ENCODE measurements at places on chromosomes 13 and 19. TPM values are rescaled to one million over a fixed set of nuclear protein-coding genes. Genes with fewer than 3 reads are reported as not detected.

The CCNA1 gene
- total RNA-seq, result 0.85 TPM

The ZNF492 gene
- total RNA-seq, result 0.62 TPM

The LENG9 gene
- 6.0 TPM for total RNA-seq

The ZNF525 gene
- total RNA-seq, result 16.1 TPM

The ZSCAN22 gene
- total RNA-seq, result 4.5 TPM

The GIPR gene
- total RNA-seq, result 5.0 TPM

The BCAM gene
- total RNA-seq, result 164 TPM

The TPTE2 gene
- total RNA-seq, result not detected

The PCDH8 gene
- total RNA-seq, result 1.9 TPM

The NLRP11 gene
- not detected for total RNA-seq

The FFAR3 gene
- 0.76 TPM for total RNA-seq

The DZIP1 gene
- total RNA-seq, result 34.5 TPM

The SIGLEC12 gene
- total RNA-seq, result not detected

The NXNL1 gene
- not detected for total RNA-seq

The PLEKHA4 gene
- 519 TPM for total RNA-seq

DNA sequence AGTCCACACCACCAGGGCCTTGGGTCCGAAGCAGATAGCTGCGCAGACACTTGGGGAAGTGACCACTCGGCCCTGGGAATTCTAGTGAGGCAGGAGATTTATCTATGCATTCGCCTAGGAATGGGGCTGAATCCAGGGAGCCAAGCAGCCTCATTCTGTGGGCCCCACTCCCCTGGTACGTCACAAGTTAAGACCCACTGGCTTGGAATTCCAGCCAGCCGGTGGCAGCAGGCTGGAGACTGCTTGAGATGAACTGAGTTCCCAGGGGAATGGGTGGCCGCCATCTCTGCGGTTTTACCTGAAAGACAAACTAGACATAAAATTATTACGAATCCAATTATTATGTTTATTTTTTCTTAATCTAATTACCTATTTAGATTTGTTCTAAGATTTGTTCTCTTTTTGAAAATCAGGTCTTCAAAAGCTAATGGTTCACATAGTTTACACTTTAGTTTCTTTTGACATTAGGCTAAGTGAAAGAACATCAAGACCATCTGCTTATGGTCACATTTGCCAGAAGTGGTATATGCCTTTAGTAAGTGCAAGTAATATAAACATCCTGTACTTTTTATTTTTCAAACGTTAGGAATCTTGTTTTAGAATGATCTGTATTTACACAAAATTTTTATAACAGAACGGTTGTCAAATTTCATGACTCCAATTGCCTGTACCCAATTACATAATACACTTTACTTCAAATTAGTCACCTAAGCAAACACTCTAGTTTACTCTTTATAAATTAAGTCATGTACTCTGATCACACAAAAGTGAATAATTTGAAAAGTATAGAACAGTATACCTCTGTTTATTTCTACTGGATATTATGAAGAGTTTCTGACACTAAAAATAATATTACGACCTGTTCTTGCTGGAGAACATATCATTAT, 74.4 kb downstream of the SLITRK6 start:
- DNase-seq, result no peak

- no peak for DNase-seq
Observed at GRCh38 chr19:33866696-33867095, 70.0 kb downstream of the KCTD15 start.

DNA sequence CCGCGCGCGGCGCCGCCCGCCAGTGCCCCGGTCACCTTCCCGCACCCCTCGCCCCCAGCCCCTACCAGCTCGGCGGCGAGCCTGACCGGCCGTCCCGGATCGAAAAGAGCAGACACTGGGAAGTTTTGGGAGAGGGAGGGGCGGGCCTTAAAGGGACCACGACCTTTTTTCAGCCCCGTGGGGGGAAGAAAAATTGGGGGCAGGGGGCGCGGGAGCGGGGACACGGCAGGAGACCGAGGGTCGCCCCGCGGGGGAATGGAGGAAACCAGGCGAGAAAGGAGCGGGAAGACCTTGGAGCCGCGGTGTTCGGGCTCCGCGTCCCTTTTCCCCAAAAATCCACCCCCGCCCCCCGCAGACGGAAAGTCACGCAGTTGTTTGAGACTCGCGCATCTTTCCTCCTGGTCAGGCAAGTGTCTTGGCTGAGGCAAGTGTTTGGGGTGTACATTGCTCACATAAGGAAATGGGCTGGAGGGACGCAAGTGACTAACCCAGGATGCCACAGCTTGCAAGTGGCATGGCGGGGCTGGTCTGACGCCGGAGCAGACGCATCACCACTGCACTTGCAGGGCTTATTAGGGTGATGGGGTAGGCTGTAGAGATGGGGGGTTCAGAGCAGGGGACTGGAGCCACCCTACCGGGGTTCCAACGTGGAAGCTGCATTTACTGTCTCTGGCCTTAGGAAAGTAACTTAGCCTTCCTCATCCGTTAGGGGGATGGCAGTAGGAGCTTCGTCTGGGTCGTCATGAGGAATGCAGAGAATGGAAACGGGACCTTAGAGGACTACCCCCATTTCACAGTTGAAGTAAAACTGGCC, 2.7 kb upstream of the HNRNPL start:
- peak; percentile 86 for DNase-seq

GRCh38 chr13:32237681-32238080, 77.5 kb downstream of the ZAR1L start:
- no peak for DNase-seq

GRCh38 chr19:31146546-31147183, 202.6 kb downstream of the TSHZ3 start:
- no peak for DNase-seq

- no peak for DNase-seq
Observed at GRCh38 chr13:106756446-106756845, 188.5 kb upstream of the ARGLU1 start.

DNA sequence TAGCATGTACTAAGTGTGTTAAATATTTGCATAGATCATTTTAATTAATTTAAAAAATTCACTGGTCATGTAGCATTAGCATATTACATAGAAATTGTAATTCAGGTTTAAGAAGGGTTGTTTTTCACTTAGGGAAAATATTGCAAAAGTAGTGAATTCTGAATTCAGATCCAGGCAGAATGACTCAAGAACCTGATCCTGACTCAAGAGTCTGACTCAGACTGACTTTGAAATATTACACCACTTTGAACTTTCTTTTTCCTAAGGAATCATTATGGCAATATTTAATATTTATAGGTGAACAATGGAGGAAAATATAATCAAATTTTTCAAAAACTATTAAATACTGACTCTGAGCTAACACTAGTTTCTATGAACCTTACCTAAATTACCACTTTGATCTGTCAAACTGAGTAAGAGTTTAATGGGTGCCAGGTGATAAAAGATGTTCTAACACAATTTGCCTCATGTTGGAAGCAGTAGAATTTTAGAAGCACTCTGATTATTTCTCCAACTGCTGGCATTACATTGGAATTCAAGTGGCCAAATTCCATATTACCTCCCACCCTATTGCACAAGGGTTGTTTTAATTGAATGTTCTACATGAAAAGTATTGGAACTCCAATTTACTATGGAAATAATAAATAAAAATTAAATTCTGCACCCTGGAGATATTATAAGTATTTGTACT, 261.6 kb downstream of the SLITRK1 start:
- DNase-seq, result no peak

DNA sequence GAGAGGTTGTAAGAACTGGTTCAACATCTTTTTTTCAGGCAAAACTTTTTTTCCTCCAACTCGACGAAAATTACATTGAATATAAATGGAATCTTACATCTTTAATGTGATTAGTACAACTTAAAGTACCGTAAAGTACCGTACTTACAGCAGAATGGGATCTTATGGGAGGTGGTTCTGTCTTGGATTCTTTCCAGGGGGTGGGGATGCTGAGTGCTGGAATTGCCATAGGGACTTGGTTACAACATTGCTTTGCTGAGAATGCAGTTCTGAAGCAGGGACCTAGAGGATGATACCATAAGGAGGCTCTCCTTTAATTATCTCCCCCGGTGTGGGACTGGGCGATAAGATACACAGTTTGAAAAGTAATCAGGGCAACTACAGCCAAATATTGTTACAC, 186.4 kb downstream of the KLF5 start:
- DNase-seq, result no peak

- DNase-seq, result no peak
Observed at GRCh38 chr13:79833991-79834390, 353.0 kb downstream of the NDFIP2 start.

DNA sequence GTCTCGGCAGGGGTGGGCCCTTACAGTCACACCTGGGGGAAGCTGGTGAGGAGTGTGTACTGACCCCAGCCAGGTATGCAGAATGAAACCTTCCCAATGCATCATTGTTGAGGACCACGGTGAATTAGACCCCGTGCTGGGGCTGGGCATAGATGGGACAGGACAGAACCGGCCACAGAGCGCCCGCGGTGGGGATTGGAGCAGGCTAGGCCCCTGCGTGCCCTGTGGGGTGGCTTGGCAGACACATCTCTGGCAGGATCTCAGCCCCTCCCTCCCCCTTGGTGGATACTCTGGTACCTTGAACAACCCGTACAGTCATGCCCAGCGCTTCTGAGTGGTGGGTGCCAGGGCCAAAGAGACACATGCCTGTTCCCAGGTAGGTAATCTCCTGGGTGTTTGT, 200.6 kb downstream of the TEX29 start:
- DNase-seq, result peak; percentile 31

GRCh38 chr19:18417250-18418028, 1.8 kb upstream of the SSBP4 start:
- peak; percentile 92 for DNase-seq

GRCh38 chr13:103229674-103230073, 163.5 kb upstream of the SLC10A2 start:
- no peak for DNase-seq

DNA sequence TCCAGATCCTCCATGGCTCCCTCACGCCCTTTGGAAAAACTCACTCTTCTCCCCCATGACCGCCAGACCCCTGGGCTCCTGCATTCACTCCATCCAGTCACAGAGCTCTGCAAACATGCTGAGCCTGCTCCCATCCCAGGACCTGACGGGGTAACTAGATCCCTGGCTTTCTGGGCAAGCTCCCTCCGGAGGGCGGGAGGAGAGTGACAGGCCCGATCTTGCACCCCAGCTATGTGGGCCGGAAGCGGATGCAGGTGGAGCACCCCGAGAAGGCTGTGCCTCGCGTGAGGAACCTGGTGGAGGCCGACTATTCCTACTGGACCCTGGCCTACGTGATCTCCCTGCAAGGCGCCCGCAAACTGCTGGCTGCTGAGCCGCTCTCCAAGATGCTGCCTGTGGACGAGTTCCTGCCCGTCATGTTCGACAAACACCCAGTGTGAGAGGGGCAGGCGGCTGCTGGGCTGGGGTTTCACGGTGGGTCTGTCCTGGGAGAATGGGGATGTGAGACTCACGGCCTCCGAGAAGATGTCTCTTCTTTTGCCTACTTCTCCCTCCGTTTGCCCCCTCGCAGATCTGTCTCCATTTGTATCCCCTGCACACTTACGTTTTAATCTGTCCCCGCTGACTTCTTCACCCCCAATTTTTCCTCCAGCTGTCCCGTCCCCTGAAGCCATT, 25.2 kb downstream of the COLGALT1 start:
- no peak for DNase-seq

- DNase-seq, result no peak
Observed at GRCh38 chr13:41765020-41765419, 195.9 kb downstream of the VWA8 start.

DNA sequence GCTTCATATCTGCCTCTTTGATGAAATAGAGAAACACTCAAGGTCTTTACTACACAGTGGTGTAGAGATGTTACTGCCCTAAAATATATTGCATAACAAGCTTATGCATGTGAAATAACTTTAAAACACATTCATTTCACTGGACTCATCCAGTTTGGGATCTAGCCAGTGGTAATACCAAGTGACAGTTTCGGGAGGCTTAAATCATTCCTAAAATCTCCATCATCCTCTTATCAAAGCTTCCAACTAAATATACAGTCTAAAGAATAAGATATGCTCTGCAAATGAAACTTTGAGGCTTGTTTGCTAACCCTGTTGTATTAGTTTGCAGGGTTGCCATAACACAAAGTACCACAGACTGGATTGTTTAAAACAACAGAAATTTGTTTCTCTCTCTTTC, 52.8 kb downstream of the THSD1 start:
- no peak for DNase-seq

All from sciatic nerve (tissue), 2 donors.